ENCODE measurements at places on chromosomes 6 and 20.

- no peak for DNase-seq
Observed at GRCh38 chr6:80543598-80544222, 437.2 kb downstream of the BCKDHB start.

- peak; percentile 48 for DNase-seq
Observed at GRCh38 chr20:44080646-44081267, 106.2 kb downstream of the JPH2 start.

GRCh38 chr6:6723921-6724538 is 135.5 kb downstream of the LY86 start:
- no peak for DNase-seq

DNA sequence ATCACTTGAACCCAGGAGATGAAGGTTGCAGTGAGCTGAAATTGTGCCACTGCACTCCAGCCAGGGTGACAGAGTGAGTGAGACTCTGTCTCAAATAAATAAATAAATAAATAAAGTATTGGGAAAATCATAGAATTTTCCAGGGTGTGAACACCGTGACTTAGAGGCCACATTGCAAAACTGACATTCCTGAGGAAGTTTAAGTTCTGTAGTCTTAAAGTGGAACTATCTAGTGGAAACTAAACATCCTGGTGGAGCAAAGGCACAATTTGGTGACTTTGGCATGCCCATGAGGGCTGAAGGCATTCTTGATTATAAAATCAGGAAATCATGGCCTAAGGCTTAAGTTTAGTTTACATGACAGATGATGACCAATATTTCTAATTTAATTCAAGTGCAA is 32.7 kb upstream of the MCM3 start:
- DNase-seq = no peak

- no peak for DNase-seq
Observed at GRCh38 chr6:108518714-108519576, 41.8 kb upstream of the FOXO3 start.

DNA sequence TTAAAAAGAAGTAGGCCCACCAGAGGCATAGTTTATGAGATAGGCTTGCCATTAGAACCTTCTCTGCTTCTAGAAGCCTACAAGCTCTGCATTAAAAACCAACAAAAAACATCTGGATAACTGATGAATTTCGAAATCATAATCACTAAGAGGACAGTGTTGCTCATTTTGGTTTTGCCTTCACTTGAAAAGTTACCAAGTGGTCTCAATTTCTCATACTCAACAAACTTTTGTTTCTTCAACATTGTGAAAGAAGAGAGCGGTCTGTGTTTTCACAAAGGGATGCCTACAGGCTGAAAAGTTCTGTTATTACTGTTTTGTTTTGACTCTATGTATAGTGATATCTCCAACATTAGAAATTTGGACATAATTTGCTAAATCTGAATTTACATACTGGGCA is 98.9 kb downstream of the PDSS2 start:
- DNase-seq = no peak

DNA sequence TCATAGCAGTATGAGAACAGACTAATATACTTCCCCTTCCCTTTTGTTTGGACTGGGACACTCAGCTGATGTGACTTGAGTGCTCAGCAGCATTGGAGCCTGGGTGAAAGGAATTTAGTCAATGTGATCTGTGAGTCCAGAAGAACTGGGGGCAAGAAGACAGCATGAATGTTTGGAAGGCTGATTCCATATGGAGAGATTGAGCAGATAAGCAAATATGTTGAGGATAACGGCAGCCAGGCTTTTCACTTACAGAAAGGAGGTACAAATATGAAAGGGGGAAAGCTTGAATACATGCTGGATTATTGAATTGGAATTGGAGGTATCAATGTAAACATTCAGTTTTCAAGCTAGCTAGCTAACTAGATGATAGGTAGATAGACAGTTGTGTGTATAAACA is 37.8 kb upstream of the SMAP1 start:
- no peak for DNase-seq

- DNase-seq = no peak
Observed at GRCh38 chr6:145063091-145063490, 672.2 kb downstream of the EPM2A start.

GRCh38 chr20:58584051-58584824 is 66.8 kb upstream of the STX16 start:
- no peak for DNase-seq

GRCh38 chr6:37583261-37583660 is 83.6 kb upstream of the CCDC167 start:
- no peak for DNase-seq

DNA sequence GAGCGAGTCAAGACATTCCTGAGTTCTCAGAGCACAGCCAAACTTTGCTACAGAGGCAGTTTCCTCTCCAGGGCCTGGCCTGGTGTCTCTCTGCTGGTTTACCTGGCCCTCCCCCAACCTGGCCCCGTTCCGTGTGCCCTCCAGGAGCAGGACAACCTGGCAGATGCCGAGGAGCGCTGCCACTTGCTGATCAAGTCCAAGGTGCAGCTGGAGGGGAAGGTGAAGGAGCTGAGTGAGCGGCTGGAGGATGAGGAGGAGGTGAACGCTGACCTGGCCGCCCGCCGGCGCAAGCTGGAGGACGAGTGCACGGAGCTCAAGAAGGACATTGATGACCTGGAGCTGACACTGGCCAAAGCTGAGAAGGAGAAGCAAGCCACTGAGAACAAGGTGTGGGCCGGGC is 39.5 kb downstream of the MYH7B start:
- DNase-seq = no peak

GRCh38 chr6:107124934-107125348 is 9.6 kb upstream of the BEND3 start:
- no peak for DNase-seq

GRCh38 chr6:13272131-13273046 is 55.9 kb downstream of the TBC1D7 start:
- no peak for DNase-seq

GRCh38 chr6:150876598-150876997 is 11.1 kb downstream of the MTHFD1L start:
- peak; percentile 48 for DNase-seq

GRCh38 chr20:34522969-34523871 is 7.0 kb downstream of the DYNLRB1 start:
- DNase-seq = no peak

GRCh38 chr6:32940656-32941213 is at the start of gene HLA-DMB:
Gene HLA-DMB (minus strand): TSS chr6:32941028. CDS start chr6:32940807, 221 bp downstream.
- peak; percentile 68 for DNase-seq

DNA sequence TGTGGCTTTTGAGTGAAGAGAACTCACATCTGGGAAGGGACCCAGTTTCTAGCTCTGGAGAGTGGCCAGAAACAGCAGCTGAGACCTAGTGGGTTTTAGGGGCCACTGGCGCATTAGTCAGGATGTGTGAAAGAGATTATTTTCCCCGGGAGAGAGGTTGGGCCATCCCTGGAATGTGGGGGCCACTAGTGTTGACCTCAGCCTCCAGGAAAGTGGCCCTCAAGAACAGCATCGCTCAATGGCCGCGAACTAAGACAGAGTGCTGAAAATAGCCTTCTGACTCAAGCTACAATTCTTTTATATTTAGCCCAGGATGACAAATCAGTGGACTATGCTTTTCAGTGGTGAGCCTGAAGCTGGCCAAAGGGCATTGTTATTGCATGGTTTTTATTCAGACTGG is 210.4 kb upstream of the RNF24 start:
- DNase-seq = no peak

- DNase-seq = peak; percentile 99
Observed at GRCh38 chr20:58471193-58472164, 43.7 kb downstream of the APCDD1L start.

GRCh38 chr20:5030348-5031205 is 29.3 kb upstream of the SLC23A2 start:
- no peak for DNase-seq

DNA sequence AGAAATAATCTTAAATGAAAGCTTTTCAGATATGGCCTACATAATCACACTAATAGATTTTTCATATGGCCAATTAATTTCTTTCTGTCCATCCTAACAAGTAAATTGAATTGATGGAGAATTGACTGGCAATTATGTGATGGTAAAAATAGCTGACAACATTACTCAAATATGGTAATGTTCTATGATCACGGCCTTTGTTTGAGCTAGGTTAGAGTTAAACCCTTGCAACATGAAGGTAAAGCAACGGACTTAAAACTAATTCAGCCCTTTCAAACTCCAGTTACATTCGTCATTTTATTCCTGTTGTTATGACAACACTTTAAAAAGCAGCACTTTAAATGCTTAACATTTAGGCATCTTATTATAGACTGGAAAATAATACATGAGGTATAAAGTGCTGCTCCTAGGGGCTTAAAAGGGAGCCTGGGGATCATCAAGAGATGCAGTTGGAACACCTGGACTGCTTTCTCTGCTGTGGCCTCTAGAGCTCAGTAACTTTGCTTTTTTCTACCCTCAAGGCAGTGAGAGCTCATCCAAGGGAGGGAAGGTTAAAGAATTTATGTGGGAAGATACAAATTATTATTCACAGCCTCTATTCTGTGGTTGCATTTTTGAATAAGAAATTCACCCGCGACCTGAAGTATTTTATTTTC is 46.9 kb downstream of the RIPOR2 start:
- no peak for DNase-seq

- DNase-seq = no peak
Observed at GRCh38 chr6:77397561-77397960, 65.7 kb downstream of the HTR1B start.

DNA sequence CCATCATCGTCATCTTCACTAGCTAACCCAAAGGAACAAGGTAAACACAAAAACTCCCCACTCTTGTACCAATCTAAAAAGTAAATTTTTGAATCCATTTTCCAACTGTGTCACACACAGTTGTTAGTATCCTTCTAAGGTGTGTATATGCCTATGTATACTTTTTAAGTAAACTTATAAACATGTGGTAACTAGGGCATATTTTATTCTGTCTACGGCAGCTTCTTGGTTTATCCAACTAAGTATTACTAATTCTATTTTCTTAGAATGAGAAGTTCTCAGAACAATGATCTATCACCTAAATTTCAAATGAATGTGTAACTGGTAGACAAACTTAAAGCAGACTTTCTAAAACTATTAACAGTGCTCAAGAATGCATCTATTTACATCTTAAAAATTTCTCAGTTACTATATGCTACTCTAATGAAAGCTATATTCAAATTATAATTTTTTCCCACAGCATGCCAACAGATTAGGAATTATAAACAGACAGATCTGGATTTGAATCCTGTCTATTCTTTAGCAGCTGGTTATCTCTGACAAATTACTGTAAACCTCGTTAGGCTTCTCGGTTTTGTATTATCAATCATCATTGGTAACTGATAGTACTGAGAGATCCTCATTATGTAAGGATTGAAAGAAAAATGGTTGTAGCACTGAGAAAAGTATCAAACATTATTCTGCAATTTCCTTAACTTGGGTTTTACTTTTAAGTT is 1.8 kb upstream of the PLN start:
- no peak for DNase-seq

- DNase-seq = no peak
Observed at GRCh38 chr6:75486850-75487518, 6.6 kb downstream of the FILIP1 start.

GRCh38 chr20:55097621-55098020 is 622.2 kb downstream of the DOK5 start:
- DNase-seq = no peak

- no peak for DNase-seq
Observed at GRCh38 chr6:131223416-131223815, 88.1 kb downstream of the AKAP7 start.

GRCh38 chr20:831956-832355 is 1.6 kb upstream of the FAM110A start:
- no peak for DNase-seq

GRCh38 chr20:23507346-23507745 is 16.4 kb downstream of the CST8 start:
- no peak for DNase-seq

DNA sequence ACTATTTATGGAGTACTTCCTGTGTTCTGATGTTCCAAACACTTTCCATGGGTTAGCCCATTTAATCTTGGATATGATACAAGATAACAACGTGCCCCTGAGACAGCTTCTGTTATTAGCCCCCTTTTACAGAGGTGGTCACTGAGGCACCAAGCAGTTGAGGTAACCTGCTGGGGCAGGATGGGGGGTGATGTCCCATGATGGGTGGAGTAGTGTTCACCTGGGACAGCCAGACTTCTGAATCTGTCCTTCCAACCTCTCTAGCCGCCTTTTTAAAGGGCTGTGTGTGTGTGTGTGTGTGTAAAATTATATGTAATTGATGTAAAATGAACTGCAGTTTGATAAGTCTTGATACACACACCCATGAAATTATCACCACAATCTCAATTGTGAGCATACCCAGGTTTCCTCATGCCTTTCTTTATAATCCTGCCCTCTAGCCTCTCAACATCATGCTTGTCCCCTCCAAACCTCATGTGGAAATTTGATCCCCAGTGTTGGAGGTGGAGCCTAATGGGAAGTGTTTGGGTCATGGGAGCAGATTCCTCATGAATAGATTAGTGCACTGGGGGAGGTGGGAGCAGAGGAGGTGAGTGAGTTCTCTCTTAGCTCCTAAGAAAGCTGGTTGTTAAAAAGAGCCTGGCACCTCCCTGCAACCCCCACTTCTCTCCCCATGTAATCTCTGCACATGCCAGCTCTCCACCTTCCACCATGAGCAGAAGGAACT is 39.2 kb downstream of the PLAGL2 start:
- no peak for DNase-seq

GRCh38 chr6:136508725-136509392 is 41.4 kb downstream of the MAP7 start:
- no peak for DNase-seq

- no peak for DNase-seq
Observed at GRCh38 chr6:64890609-64891008, 816.4 kb downstream of the EYS start.

- no peak for DNase-seq
Observed at GRCh38 chr20:40476461-40476860, 212.6 kb downstream of the MAFB start.

DNA sequence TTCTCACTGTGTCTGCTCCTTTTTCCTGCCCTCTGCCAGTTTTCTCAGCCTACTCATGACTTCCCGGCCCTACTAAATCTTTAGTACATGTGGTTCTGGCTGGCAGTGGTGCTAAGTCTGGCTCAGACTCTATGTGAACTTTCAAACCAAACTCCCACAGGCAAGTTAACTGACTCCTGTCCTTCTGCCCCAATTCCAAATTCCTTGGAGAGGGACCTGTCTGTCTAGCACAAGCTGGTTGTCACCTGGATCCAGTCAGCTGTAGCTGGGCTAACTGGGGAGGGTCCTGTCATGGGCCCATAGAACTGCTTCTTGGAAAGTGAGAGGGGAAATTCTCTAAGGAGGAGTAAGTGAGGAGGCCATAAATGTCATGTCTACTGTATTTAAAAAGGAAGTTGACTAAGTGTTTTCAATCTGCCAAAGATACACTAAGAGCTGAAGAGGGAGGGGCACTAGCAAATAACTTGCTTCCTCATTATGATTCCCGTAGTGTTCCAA is 240.1 kb downstream of the KCNQ5 start:
- no peak for DNase-seq

DNA sequence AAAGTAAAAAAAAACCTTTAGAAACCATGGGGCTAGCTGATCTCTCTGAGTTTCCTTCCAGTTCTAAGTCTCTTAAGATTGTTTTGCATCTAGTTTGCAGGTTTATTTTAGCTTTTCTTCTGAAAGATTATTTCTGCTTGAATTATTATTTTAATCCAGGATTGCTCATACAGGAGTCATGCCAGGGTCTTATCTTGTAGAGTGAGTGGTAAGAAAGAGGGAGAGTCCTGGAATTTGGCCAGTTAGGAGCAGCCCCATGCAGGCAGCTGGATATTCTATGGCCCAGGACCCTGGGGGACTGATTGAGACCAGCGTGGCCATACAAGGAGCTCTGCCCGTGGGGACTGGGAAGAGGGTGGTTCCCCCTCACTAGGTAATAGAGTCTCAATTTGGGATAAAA is 178.9 kb upstream of the HEY2 start:
- DNase-seq = no peak
